ENCODE measurements at places on chromosomes 1 and 21.

GRCh38 chr1:92441697-92442342 is 44.9 kb downstream of the GFI1 start:
- no peaks in the 10 kb centered on the region for H3K4me1 ChIP-seq
- no peak for DNase-seq
- H3K4me3 ChIP-seq, result no peak overlapping the region
- H3K27me3 ChIP-seq, result no peaks in the 10 kb centered on the region
- H3K27ac ChIP-seq, result no peak overlapping the region

DNA sequence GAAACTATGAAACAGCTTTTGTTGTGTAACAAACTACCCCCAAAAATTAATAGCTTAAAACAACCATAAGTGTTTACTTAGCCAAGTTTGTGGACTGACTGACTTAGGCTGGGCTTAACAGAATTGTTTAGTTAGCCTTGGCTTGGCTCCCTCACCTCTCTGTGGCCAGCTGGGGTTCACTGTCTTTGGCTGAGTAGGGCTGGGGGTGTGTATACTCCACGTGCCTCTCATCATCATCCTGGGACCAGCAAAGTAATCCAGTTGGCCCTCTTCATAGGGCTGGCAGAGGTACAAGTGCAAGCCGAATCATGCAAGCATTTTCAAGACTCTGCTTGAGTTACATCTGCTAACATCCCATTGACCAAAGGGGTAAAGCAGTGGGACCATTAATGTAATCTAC is 252.3 kb downstream of the BRINP2 start:
- no peak overlapping the region for H3K4me3 ChIP-seq
- H3K27me3 ChIP-seq, result no peaks in the 10 kb centered on the region
- no peak overlapping the region for H3K27ac ChIP-seq
- no peak for DNase-seq
- no peaks in the 10 kb centered on the region for H3K36me3 ChIP-seq
- no peaks in the 10 kb centered on the region for H3K4me1 ChIP-seq

- H3K4me3 ChIP-seq, result no peak overlapping the region
- H3K4me1 ChIP-seq, result peaks cover 22% of the 10 kb centered on the region
- no peaks in the 10 kb centered on the region for H3K27me3 ChIP-seq
- no peak for DNase-seq
- no peaks in the 10 kb centered on the region for H3K36me3 ChIP-seq
- H3K27ac ChIP-seq, result no peak overlapping the region
Measured at GRCh38 chr1:9594471-9595155, 5.9 kb downstream of the TMEM201 start.

GRCh38 chr1:120178799-120179756 is 2.8 kb upstream of the SEC22B start:
- H3K27ac ChIP-seq, result no peak overlapping the region
- no peak for DNase-seq
- no peak overlapping the region for H3K4me3 ChIP-seq
- no peaks in the 10 kb centered on the region for H3K27me3 ChIP-seq

DNA sequence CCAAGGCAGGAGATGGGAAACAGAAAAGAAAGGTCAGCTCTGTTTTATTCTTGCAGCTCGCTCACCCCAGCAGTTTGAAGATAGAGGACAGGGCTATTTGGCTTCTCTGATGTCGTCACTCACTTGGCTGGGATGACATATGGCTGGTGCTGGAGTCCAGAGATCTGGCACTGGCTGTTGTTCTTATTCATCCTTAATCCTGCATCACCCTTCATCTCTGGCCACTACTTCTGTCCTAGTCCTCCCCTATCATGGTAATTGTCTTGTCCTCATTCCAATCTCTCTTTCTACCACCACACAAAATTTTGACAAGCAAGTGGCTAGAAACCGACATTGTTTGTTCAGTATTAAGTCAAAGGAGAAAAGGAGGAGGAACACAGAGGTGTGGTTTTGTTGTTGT is 103.8 kb upstream of the PDE4B start:
- DNase-seq, result no peak
- H3K36me3 ChIP-seq, result no peaks in the 10 kb centered on the region
- peaks cover 4% of the 10 kb centered on the region for H3K27me3 ChIP-seq

DNA sequence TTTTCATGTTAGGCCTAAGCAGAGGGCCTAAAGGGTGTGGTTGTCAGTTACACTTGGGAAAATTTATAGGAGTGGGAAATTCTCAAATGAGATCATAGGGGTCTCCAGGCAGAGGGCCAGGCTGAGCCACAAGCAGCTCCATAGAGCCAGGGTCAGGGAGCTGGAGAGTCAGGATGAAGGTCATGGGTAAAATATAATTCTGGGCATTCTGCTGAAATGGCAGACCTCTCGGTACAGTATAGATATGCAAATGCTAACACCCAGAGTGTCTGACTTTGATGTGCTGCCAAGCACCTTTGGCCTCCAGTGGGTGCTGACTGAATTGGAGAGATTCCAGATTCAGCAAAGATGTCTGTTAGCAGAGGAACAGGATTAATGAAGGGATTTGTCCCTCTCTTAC is 40.1 kb downstream of the DNM3 start:
- H3K27me3 ChIP-seq, result no peaks in the 10 kb centered on the region
- H3K36me3 ChIP-seq, result no peaks in the 10 kb centered on the region

GRCh38 chr1:74629283-74629682 is 44.3 kb downstream of the ERICH3 start:
- H3K36me3 ChIP-seq, result no peaks in the 10 kb centered on the region
- no peak for DNase-seq
- no peaks in the 10 kb centered on the region for H3K4me1 ChIP-seq
- no peak overlapping the region for H3K27ac ChIP-seq
- H3K27me3 ChIP-seq, result no peaks in the 10 kb centered on the region
- H3K4me3 ChIP-seq, result no peak overlapping the region

DNA sequence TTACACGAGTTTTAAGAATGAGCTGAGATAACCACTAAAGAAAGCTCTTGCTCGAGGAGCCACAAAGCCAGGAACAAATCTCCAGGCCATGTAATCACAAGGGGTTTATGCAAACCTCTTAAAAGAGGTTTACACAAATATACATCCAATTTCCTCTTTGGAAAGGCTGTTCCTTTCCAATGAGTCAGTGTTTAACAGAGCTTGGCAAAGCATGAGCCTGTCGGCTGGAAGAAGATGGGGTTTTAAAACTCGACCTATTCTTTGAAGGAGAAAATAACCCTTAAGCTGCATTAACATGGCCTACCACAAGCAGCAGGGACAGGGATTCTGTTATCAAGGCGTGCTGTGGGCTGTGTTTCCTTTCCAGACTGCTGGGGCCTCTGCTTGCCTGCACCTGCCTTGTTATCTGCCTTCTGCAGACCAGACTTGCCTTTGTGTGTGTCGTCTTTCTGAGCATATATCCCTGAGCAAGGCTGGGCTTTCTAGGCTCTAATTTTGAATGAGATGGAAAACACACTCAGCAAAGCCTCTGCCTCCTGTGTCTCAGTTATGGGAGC is 40.6 kb upstream of the CYP2J2 start:
- no peak overlapping the region for H3K27ac ChIP-seq
- H3K4me3 ChIP-seq, result no peak overlapping the region
- H3K36me3 ChIP-seq, result no peaks in the 10 kb centered on the region
- no peak for DNase-seq

- no peaks in the 10 kb centered on the region for H3K4me1 ChIP-seq
- no peaks in the 10 kb centered on the region for H3K27me3 ChIP-seq
- no peaks in the 10 kb centered on the region for H3K36me3 ChIP-seq
- DNase-seq, result no peak
Measured at GRCh38 chr1:188669728-188670382, 1807.8 kb downstream of the BRINP3 start.

GRCh38 chr1:40252601-40253000 is 4.9 kb downstream of the TMCO2 start:
- H3K36me3 ChIP-seq, result no peaks in the 10 kb centered on the region
- no peak overlapping the region for H3K27ac ChIP-seq
- no peaks in the 10 kb centered on the region for H3K27me3 ChIP-seq
- H3K4me1 ChIP-seq, result peaks cover 15% of the 10 kb centered on the region

DNA sequence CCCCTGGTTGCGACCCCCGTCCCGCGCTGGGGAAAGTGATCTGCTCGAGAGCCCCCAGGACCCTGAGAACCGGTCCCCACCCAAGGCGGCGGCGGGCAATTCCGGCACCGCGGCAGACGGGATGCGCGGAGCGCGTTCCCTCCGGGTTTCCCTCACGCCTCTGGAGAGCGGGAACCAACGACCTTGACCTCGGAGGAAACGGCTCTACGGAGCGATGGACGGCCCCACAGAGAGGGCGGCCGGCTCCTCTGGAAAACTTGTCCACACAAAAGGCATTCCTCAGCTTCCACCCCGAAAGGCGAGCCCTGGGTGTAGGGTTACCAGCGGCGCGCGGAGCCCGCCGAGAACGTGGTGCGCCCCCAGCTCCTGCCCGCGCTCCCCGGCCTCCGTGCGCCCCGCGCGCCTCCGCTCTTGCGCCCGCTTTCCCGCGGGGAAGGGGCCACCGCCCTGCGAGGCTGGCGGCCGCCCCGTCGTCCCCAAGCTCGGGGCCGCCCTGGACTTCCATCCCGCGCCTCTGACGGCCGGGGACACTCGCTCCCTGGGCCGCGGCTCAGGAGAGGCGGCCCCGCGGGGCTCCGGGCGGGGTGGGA is 391 bp upstream of the KIAA1614 start:
- no peaks in the 10 kb centered on the region for H3K36me3 ChIP-seq
- no peak overlapping the region for H3K4me3 ChIP-seq
- H3K27ac ChIP-seq, result no peak overlapping the region
- no peaks in the 10 kb centered on the region for H3K4me1 ChIP-seq
- peaks cover 3% of the 10 kb centered on the region for H3K27me3 ChIP-seq

- H3K4me3 ChIP-seq, result no peak overlapping the region
- H3K27ac ChIP-seq, result no peak overlapping the region
- no peaks in the 10 kb centered on the region for H3K27me3 ChIP-seq
- no peak for DNase-seq
- no peaks in the 10 kb centered on the region for H3K36me3 ChIP-seq
Measured at GRCh38 chr21:45509566-45510465, 32.4 kb downstream of the SLC19A1 start.

DNA sequence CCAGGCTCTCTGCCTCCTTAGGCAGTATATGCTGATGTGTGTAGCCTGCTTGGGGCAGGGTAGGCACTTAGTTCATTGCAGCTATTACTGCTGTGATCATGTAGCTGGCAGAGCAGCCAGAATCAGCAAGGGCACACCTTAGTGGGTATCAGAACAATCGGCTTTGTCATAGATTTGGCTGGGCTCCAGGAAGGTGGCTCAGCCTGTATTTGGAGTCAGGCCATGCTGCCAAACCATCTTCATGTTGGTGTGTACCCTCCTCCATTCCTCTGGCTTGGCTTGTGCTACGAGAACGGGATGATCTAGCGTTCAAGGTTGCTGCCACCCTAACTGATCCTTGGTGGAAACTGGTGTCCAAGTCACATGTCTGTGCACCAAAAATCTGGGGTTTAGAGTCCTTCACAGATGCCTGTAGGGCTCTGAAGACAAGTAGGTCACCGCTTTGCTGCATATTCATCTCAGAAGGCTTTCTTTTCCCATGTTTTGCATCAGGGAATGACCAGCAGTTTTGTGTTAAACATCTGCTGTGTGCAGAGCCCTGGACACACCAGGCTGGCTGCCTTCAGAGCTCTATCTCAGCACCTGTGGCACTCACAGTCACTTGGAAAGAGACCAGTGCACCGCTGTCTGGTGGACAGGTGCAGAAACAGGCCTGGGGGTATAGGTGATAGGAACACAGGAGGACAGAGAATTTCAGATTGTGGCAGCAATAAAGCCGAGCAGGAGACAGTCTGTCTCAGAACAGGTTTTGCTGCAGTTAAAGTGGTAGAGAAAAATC is 23.7 kb downstream of the VANGL1 start:
- no peak for DNase-seq
- no peak overlapping the region for H3K27ac ChIP-seq
- no peaks in the 10 kb centered on the region for H3K36me3 ChIP-seq
- H3K27me3 ChIP-seq, result no peaks in the 10 kb centered on the region
- H3K4me1 ChIP-seq, result no peaks in the 10 kb centered on the region

- no peaks in the 10 kb centered on the region for H3K27me3 ChIP-seq
- no peak for DNase-seq
- peaks cover 14% of the 10 kb centered on the region for H3K4me1 ChIP-seq
- no peak overlapping the region for H3K4me3 ChIP-seq
Measured at GRCh38 chr21:34611528-34611927, 3.4 kb downstream of the RCAN1 start.

DNA sequence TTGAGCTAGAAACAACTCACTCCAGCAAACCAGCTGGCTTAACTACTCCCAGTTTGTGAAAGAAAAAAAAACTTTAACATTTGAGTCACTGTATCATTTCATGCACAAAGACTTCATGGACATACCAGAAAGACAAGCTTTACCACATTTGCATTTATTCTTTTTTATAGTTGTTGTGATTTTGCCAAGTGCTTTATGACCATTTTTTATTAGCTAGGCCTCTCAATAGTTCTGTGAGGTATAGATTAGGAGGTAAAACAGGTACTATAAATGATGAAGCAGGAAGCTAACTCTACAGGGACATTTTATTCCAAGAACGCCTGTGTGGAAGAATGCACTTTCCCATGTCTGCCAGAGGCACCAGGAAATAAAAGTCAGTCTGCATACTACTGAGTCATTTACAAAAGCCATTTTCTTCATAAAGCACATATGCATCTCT is 8.2 kb upstream of the DENND1B start:
- H3K27ac ChIP-seq, result no peak overlapping the region
- H3K36me3 ChIP-seq, result no peaks in the 10 kb centered on the region
- no peaks in the 10 kb centered on the region for H3K27me3 ChIP-seq

- no peak for DNase-seq
- no peak overlapping the region for H3K27ac ChIP-seq
- H3K27me3 ChIP-seq, result peaks cover 6% of the 10 kb centered on the region
Measured at GRCh38 chr1:170657275-170657853, 6.6 kb upstream of the PRRX1 start.

GRCh38 chr1:21368515-21369289 is 71.2 kb upstream of the NBPF3 start:
- peak; percentile 47 for DNase-seq
- no peak overlapping the region for H3K4me3 ChIP-seq
- H3K36me3 ChIP-seq, result no peaks in the 10 kb centered on the region
- H3K27ac ChIP-seq, result no peak overlapping the region
- peaks cover 8% of the 10 kb centered on the region for H3K4me1 ChIP-seq

- no peak overlapping the region for H3K4me3 ChIP-seq
- H3K36me3 ChIP-seq, result peaks cover 46% of the 10 kb centered on the region
- H3K27ac ChIP-seq, result no peak overlapping the region
Measured at GRCh38 chr1:206495493-206496046, 11.8 kb upstream of the RASSF5 start.

DNA sequence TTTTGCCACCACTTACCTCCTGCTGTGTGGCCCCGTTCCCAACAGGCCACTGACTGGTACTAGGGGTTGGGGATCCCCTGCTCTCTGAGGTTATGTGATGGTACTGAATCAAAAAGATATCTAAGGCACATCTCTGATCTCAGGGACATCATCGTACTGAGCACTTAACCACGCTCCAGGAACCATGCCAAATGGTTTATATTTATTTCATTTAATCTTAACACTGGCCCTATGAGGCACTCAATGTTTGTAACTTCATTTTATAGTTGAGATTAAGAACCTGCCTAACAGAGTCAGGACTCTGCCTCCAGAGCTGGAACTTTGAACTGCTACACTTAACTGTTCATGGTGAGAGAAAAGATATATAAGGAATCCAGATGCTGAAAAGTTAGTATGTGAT is 98.0 kb upstream of the HP1BP3 start:
- no peak overlapping the region for H3K27ac ChIP-seq
- no peak overlapping the region for H3K4me3 ChIP-seq
- DNase-seq, result no peak
- no peaks in the 10 kb centered on the region for H3K27me3 ChIP-seq
- H3K36me3 ChIP-seq, result no peaks in the 10 kb centered on the region
- no peaks in the 10 kb centered on the region for H3K4me1 ChIP-seq

- H3K27me3 ChIP-seq, result no peaks in the 10 kb centered on the region
- DNase-seq, result no peak
- H3K36me3 ChIP-seq, result no peaks in the 10 kb centered on the region
- no peak overlapping the region for H3K27ac ChIP-seq
- no peak overlapping the region for H3K4me3 ChIP-seq
Measured at GRCh38 chr1:54643736-54644135, 2.1 kb downstream of the MROH7 start.

GRCh38 chr21:44372616-44373015 is 19.2 kb downstream of the TRPM2 start:
- DNase-seq, result no peak
- no peak overlapping the region for H3K4me3 ChIP-seq
- H3K36me3 ChIP-seq, result no peaks in the 10 kb centered on the region
- no peak overlapping the region for H3K27ac ChIP-seq

Data from CD8-positive, alpha-beta memory T cell (primary cell).